ACHN (cell line): ENCODE measurements at places on chromosomes 6 and 20.

DNA sequence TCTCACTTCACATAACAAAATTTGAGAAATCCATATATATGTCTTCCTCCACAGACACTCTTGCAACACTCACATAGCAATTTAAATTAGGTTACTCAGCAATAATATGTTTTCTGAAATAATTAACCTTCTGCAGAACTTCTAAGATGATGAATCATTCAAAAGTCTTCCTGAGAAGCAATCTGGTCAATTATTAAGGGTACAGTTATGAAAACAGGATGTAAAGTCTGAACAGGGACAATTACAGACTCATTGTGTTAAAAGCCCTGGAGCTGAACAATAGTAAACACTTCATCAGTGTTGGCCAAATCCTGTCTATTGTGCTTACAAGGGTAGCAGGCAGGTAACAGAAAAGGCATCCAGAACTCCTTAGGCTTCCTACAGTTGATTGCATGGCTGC lies 75.4 kb downstream of the FILIP1 start:
- DNase-seq: peak; percentile 83

GRCh38 chr6:159832946-159833345 lies 32.9 kb downstream of the PNLDC1 start:
- DNase-seq: no peak

DNA sequence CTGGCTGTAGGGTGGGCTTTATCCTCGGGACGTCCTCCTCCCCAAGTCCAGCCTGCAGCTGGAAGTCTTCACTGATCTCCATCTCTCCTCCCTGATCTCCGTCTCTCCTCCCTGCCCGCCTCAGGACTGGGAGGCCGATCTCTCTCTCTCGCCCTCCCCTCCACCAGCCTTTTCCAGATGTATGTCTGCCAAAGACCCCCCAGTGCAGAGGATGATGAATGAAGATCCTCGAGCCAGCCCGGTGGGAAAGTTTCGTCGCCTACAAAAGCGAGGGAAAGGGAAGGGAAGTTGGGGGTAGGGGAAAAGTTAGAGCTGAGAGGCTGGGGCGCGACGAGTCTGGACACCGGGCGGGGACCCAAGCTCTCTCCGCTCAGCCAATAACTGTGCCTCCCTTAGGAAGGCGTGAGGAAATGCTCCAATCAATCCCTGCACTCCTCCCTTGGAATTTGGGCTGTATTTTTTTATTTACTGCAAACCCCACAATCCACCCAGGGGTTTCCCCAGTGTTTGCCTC lies 595 bp upstream of the SRF start:
- no peak for DNase-seq

- DNase-seq: no peak
Observed at GRCh38 chr6:85372188-85372914, 77.5 kb upstream of the NT5E start.

DNA sequence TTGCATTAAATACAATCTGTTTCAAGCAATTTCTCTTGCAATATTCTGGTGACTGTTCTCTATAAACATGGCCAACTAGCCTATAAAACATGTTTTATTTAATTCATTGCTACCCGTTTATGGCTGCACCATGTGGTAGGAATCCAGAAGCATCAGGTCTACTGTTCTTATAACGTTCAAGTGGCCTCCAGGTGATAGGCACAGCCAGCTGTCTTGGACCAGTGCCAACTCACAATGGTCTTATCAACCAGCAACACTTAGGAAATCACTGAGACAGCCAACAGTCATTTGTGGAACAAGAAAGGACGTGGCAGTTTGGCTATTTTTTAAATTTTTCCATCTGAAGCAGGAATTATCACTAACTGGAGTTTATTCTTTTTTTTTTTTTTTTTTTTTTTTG lies 193.6 kb downstream of the NKAIN2 start:
- DNase-seq: no peak

- DNase-seq: no peak
Observed at GRCh38 chr6:32254761-32255198, 30.9 kb upstream of the NOTCH4 start.

DNA sequence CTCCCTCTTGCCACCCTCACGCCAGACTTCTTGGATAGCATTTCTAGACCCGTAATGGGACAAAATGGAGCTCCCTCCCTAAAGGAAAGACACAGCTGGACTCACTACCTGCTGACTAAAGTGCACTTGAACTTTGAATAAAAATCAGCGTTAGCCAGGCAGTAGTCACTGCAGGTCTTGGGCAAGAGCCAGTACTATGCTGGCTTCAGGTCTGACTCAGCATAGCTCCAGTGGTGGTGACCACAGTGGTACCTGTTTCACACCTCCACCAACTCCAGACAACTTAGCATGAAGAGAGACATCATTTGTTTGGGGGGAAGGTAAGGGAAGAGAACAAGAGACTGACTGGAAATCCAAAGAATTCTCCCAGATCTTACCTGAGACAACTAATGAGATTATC lies 906.8 kb downstream of the GRIK2 start:
- DNase-seq: no peak

DNA sequence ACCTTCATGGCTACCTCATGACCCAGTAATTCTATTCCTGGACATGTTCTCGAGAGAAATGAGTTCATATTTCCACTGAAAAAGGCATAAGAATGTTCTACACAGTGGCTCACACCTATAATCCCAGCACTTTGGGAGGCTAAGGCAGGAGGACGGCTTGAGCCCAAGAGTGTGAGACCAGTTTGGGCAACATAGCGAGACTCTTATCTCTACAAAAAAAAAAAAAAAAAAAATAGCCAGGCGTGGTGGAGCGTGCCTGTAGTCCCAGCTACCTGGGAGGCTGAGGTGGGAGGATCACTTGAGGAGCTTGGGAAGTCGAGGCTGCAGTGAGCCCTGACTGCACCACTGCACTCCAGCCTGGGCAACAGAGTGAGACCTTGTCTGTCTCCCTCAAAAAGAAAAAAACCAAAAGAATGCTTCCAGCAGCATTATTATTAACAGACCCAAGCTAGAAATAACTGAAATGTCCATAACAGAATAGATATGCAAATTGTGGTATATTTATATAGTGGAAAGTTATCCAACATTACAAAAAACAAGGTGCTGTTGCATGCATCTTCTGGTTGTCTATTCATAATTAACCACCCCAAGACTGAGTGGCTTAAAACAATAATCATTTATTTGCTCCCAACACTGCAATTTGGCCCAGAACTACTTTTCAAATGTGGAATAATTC lies 9.4 kb upstream of the RAB44 start:
- DNase-seq: peak; percentile 58

GRCh38 chr6:23272536-23272935 lies 703.2 kb downstream of the HDGFL1 start:
- no peak for DNase-seq

GRCh38 chr20:59650418-59650817 lies 46.1 kb downstream of the PHACTR3 start:
- no peak for DNase-seq

DNA sequence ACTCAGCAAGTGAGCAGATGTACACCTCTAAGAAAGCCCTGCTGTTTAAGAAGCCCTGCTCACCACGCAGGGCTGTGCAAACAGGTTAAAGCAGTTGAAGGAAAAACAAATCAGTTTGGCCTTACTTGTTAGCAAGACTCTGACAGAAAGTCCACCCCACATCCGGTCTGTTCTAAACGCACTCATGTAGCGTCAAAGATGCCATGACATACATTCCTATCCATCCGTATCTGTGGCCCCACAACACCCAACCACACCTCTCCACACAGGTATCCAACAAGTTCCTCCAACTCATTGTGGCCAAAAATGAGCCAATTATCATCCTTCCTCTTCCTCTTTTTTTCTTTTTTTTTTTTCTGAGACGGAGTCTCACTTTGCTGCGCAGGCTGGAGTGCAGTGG lies 22.8 kb upstream of the RAB22A start:
- no peak for DNase-seq

DNA sequence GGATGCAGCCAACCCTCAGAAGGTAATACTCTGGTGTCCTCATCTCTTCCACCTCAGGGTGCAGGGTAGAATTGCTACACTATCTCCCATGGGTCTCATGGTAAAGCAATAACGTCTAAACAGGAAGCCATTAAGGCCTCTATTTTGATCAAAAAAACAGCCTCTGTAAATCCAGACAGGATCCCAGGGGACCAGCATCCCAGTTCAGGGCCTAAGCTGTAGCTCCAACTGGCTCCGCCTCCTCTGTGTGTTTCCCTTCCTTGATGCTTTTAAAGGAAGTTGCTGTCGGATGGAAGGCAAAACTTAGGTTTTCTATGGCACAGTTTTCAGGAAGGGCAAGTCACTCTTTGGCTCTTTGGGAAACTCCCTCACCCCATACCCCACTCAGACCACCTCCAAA lies 222.0 kb downstream of the MAFB start:
- no peak for DNase-seq

GRCh38 chr6:146265056-146265455 lies 236.2 kb downstream of the GRM1 start:
- no peak for DNase-seq

- DNase-seq: peak; percentile 66
Observed at GRCh38 chr6:26021001-26021349, 58.4 kb downstream of the TRIM38 start.

DNA sequence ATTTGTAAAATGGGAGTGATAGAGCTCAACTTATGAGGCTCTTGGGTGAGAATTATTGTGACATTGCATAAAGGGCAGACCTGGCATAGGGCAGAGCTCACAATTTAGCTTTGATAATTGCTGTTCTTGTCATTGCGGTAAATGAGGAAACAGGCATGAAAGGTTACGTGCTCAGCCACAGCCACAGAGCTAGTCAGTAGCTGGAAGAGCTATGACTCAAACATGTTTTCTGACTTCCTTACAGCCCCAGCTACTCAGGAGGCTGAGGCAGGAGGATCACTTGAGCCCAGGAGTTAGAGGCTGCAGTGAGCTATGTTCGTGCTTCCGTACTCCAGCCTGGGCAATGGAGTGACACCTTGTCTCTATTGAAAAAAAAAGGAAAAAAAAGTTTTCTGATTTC lies 3.5 kb upstream of the GHRH start:
- no peak for DNase-seq

- no peak for DNase-seq
Observed at GRCh38 chr6:25038999-25039398, 103.2 kb upstream of the RIPOR2 start.

- DNase-seq: no peak
Observed at GRCh38 chr6:6856538-6857523, 250.9 kb upstream of the RREB1 start.

- DNase-seq: no peak
Observed at GRCh38 chr6:2782356-2782708, 17.1 kb downstream of the WRNIP1 start.

DNA sequence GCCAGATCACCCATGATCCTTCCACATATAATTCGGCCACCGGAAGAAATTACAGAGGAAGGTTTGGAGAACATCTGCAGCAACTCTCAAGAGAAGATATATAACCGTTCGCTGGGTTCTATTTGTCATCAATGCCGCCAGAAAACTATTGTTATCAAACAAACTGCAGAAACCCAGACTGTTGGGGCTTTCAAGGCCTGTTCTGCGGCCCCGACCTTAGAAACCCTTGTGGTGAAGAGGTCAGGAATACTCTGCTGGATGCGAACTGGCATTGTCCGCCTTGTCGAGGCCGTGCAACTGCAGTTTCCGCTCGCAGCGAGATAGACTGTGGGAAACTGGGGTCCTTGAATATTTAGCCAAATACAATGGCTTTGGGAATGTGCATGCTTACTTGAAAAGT lies 21.3 kb downstream of the PRSS16 start:
- no peak for DNase-seq

DNA sequence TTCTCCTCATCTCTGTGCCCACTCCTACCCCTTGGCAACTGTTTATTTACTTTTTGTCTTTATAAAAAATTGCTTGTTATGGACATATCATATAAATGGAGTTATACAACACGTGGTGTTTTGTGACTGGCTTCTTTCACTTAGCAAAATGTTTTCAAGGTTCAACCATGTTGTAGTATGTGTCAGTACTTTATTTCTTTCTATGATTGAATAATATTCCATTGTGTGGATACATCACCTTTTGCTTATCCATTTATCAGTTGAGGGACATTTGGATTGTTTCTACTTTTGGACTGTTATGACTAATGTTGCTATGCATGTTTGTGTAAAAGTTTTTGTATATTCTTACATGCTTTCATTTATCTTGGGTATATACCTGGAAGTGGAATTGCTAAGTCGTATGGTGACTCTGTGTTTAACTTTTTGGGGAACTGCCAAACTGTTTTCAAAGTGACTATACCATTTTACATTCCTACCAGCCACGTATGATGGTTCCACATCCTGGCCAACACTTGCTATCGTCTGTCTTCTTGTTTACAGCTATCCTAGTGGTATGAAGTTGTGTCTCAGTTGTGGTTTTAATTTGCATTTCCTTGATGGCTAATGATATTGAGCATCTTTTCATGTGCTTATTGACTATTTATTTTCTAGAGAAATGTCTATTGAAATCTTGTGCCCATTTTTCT lies 84.4 kb downstream of the SLX4IP start:
- DNase-seq: no peak

DNA sequence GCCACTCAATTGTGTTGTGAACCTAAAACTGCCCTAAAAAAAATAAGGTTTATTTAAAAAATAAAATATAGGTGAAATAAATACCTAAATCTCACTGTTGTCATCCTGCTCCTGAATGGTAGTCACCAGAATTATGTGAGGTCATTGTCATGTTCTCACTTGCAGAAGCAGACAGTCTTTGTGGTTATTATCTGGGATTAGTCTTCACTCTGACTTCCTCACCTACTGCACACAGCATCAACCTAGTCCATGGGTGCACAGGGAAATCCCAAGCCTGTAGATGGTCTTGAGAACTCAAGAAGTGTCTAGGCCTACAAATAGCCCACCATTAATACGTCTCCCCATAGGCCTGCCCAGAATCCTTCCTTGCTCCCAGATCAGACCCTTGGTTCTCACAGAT lies 97.0 kb downstream of the FOXF2 start:
- DNase-seq: no peak

GRCh38 chr6:119353696-119354095 lies 4.1 kb upstream of the MAN1A1 start:
- no peak for DNase-seq

- DNase-seq: no peak
Observed at GRCh38 chr6:168310403-168310802, 9.2 kb downstream of the DACT2 start.

- DNase-seq: no peak
Observed at GRCh38 chr20:13355411-13355810, 134.3 kb downstream of the ISM1 start.

GRCh38 chr6:138957903-138958302 lies 30.1 kb downstream of the REPS1 start:
- no peak for DNase-seq

DNA sequence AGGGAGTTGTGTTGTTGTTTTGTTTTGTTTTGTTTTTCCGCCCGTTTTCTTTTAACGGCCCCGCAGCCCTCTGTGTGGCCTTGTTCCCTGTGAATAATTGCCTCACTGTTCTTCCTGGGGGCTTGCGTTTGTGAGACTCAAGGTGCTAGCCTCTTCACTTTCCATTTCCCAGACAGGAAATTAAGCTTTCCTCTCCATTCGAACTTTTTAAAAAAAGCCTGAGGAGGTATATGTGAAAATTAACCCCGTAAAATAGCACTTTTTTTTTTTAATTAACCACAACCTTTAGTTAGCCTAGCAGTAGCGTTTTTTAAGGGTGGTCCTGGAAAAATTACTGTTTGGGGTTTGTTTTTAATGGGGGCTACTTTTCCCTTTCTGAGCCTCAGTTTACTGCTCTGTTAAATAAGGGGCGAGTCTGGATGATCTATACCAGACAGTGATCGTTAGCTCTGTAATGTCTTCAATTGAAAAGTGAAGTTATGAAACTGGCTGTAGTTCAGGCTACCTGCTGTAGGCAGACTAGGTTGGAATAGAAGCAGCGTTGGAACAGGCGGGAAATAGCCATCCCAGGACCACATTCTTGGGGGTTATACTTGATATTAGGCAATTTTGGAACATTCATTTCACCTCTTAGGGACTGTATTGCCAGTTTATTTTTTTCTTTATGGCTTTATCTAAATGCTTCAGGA lies 1.7 kb downstream of the STX16 start:
- peak; percentile 6 for DNase-seq
